ENCODE measurements at places on chromosomes 4 and X.

- no peak for DNase-seq
These were observed at the start of gene FGF16 for GRCh38 chrX:77446908-77447652. TSS of gene FGF16 (plus strand) at chrX:77447389. CDS start at chrX:77447675, 286 bp downstream.

DNA sequence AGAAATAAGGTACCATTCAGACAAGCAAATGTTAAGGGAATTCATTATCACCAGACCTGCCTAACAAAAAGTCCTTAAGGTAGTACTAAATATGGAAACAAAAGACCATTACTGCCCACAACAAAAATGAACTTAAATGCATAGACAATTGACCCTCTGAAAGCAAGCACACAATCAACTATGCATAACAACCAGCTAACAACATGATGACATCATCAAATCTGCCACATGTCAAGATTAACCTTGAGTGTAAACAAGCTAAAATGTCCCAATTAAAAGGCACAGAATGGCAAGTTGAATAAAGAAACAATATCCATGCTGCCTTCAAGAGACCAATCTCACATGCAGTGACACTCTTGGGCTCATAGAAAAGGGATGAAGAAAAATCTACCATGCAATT, 160.7 kb upstream of the CPXCR1 start:
- no peak for DNase-seq

DNA sequence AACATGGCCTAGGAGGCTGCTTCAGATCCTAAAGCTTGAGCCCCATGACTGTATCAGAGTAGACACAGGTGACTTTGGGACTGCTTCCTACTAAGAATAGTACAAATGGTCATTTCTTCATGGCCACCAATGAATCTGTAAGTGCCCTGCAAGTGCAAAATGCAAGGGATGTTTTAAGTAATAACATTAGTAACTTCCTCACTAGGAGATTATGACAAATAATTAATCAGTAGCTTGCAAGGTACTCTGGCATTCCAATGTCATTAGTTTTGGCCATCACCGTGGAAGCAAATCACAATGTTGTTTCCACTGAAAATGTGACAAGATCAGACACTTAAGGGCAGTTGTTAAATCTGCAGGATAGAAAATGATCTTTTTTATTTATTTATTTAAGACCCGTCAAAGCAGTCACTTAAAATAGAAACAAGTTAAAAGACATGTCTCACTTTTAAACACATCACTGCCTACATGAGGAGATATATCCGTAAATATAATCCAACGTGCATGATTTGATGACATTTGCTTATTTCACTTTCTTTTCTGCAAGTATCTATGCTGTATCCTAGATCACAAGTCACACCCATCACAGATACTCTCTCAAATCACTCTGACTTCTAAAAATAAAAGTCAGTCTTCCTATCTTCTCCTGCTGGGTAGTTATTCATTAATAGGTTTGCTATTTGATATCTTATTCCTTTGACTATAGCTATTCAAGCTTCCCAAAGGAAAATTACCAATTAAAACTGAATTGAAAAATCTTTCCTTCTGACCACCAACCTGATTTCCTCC, 400.6 kb downstream of the IL15 start:
- DNase-seq = no peak

- no peak for DNase-seq
These were observed 841 bp upstream of the FRMPD3 start for GRCh38 chrX:107448625-107448997.

DNA sequence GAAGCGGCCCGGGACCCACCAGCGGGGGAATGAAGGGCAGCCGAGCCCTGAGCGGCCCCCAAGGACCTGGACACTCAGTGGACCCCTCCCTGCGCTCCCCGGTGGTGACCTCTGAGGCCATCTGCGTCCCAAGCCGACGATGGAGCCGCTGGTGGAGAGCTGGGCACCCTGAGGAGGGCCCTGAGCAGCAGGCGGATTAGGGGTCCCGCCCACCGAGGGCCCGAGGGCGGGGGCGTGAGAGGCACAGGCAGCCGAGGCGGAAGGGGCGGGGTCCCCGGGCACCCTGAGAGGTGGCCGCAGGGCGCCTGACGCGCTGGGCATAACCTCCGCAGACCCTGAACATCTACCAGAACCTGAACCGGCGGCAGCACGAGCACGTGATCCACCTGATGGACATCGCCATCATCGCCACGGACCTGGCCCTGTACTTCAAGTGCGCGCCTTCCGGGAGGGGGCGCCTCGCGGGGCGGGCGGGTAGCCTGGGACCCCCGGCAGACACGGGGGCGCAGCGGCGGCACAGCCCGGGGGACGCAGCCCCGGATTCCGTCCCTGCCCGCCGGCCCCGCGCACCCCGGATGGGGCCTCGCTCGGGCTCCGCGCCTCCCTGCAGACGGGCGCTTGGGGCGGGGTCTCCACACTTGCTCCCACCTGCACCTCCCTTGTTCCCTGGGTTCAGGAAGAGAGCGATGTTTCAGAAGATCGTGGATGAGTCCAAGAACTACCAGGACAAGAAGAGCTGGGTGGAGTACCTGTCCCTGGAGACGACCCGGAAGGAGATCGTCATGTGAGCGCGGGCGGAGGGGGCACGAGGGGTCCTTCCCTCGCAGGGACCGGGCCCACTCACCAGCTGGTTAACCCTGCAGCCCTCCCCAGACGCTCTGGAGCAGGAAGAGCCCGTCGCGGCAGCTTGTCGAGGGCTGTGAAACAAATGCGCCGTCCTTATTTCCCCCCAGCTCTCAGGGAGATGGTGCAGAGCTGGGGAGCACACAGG, 10.3 kb downstream of the ATP5ME start:
- no peak for DNase-seq

DNA sequence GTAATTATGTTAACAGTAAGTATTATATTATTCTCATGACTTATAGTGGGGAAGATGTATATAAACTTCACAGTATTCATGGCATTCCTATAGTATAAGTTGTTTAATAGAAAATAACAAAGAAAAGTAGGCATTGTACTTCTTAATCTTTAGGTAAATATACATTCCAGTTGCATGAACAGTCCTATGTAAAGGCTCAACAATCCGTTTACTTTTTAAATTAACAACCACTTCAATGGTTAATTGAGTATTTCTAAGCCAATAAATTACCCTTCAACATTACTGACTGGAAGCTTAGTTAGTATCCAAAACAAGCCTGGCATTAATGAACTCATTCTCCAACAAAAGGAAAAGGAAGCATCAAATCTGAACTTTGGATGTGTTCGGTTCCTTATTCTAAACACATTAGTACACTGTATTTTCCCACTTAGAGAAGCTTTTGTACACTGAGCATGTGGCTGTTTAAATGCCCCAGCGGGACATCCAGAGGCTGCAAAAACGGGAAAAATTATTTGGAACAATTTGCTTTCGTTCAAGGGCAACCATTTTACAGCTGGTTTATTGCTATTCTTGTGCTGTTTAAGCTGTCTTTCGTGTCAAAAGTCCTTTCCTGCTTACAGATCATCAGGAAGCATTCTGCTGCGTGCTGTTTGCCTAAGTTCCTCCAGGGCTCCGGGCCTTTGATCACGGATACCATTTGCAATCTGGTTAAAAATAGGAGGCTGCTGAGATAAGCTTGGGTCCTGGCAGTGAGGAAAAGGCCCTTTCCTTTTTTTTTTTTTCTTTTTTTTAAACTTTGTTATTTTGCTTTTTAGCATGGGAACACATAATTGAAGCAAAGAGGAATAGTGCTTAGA, 460.3 kb downstream of the SPRY1 start:
- no peak for DNase-seq

GRCh38 chr4:78534286-78534955, 17.1 kb upstream of the ANXA3 start:
- DNase-seq = no peak

DNA sequence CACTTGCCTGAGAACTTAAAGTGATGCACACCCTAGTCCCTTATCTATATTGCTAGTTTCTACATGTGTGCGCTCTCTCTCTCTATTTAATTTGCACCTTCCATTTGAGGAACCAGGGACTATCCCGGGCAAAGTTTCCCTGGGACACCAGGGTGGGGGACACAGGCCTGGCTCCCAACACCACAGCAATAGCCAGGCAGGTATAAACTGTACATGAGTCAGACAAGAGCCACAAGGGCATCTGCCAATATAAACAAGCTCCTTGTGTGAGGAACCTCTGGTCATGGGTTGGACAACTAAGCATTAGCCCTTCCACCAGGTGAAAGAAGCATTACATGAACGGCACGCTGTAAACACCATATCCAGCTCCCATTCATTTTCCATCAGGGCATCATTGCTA, 455.5 kb downstream of the STIM2 start:
- no peak for DNase-seq
